Stomach (tissue), 19 donors: ENCODE measurements at places on chromosomes 1 and 21. TPM values are rescaled to one million over a fixed set of nuclear protein-coding genes. Genes with fewer than 3 reads are reported as not detected.

PAQR6 gene
- total RNA-seq: not detected

CRYAA gene
- not detected for total RNA-seq

DNA sequence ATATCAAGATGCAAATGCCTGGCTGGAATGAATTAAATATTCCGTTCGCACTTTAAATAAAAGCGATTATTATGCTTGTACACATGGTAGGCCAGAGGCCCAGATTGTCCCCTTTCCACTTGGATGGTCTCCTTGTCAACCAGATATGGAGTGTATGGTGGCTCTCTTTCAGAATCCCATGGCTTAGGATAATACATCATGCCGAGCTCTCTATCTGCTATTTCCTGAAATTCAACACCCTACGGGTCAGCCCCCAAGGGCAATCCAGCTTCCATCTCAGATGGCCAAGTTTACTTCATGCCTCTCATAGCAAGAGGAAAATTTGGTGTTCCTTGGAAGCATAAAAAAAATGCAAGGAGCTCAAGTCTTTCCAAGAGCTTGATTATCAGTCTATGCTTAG, 25.4 kb upstream of the FMO1 start:
- no peak for DNase-seq

GRCh38 chr1:118396829-118397495, 211.9 kb upstream of the SPAG17 start:
- no peak for DNase-seq

DNA sequence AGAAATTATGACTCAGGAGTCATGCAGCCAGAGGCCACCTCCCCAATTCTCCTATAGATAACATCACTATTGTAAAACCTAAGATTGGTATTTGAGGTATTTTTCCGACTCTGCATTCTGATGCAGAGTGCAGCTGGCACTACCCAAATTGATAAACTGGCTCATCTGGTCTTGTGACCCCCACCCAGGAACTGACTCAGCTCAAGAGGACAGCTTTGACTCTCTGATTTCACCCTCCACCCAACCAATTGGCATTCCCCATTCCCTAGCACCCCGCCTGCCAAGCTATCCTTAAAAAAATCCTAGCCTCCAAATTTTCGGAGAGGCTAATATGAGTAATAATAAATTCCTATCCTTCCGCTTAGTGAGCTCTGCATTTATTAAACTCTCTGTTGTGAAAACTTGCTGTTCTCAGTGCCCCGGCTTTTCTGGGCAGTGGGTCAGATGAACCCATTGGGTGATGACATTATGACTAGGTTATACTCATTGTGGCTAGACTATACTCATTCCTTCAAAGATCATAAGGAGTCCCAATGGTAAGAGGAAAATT, 39.4 kb upstream of the EPS15 start:
- DNase-seq: no peak

CDCA8 gene
- total RNA-seq: 2.4 TPM

POTED gene
- not detected for total RNA-seq

ANGPTL3 gene
- 3.5 TPM for total RNA-seq

CRB1 gene
- total RNA-seq: not detected

- DNase-seq: peak; percentile 95
These were observed 21.6 kb upstream of the BCL10 start for GRCh38 chr1:85297855-85298629.

- peak; percentile 31 for DNase-seq
These were observed 20.7 kb upstream of the LAX1 start for GRCh38 chr1:203744075-203744972.

DNA sequence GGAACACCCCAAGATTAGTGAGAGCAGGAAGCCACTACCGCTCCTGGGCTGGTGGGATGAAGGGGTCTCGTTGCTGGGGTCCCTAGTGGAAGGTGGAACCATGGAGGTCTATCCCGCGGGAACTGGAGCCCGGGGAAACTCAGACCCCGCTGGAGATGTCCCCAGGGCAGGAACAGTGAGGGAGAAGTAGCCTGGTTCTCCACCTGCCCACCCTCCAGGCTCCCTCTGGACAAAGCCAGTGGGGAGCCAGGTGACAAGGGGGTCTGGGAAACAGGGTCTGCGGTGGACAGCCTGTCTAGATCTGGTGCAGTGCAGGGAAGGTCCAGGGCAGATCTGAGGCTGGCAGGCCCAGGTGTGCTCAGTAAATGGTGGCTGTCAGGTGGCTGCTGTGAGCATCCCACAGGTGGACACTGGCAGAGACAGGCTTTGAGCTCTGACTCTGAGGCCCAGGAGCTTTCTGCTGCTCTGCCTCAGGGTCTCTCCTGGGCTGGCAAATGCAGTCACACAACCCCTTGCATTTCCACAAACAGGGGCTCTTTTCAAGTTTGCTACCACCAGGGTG, 88.0 kb upstream of the TLR5 start:
- DNase-seq: no peak

- DNase-seq: no peak
These were observed 40.3 kb downstream of the SLC19A1 start for GRCh38 chr21:45502006-45502345.

RXFP4 gene
- total RNA-seq: not detected

DNA sequence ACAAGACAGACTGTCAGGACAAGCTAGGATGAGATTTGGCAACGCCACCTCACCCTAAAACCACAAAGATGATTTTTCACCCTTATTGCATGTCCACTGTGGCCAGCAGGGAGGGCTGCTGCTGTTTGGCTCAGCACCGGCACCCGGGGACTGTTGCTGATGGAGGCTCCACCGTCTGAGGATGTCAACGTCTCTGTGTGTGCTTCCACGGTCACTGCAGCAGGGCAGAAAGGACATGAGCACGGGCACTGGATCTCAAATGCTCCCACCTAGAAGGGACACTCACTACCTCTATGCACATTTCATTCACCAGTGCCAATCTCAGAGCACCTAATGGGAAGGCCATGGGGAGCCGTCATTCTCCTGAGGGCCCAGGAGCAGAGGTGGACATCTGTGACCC, 599.6 kb downstream of the PTPRU start:
- DNase-seq: no peak

GRCh38 chr21:38802050-38803026, 3.4 kb upstream of the ETS2 start:
- DNase-seq: no peak

RHBG gene
- not detected for total RNA-seq

GRCh38 chr1:86852782-86853408, 61.0 kb downstream of the SELENOF start:
- peak; percentile 39 for DNase-seq

MPZ gene
- total RNA-seq: 1.3 TPM

DNA sequence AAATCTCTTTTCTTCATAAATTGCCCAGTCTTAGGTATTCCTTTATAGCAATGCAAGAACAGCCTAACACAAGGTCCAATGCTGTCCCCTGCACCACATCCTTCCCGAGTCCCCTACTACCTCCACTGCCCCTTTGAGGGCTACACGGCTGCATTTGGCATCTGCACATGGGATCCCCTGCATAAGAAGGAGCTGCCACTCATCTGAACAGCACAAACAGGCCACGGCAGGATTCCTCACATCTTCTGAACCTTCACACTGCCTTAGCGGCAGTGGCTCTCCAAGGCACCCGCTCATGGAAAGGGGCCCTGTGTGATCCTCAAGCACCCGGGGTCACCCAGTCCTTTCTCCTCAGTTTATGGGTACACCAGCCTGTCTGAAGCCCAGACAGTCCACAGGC, 29.2 kb upstream of the BACE2 start:
- no peak for DNase-seq

DNA sequence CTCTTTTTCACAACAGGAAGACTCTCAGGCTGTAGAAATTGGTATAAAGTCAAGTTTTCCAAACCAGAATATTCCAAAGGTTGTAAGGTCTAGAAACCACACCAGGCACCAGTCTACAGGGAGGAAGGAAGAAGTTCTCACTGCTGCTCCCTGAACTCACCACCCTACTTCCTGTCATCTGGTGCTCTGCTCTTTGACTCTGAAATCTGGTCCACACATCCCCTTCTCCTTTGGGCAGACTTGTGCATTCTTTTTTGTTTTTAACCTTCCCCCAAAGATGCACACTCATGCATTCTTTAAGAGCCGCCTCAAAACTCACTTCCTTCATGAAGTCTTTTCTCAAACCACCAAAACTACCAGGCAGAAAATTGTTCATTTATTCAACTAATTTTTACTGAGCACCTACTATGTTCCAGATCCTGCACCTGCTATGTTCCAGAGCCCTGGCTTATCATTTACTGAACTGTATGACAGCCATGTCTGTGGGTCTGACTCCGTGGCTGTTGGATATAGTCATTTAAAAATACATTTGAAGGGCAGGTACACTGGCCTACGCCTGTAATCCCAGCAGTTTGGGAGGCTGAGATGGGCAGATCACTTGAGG, 30.1 kb upstream of the EPS15 start:
- DNase-seq: no peak

GRCh38 chr1:59502009-59502691, 205.3 kb downstream of the FGGY start:
- DNase-seq: no peak

S100A1 gene
- total RNA-seq: not detected

- DNase-seq: no peak
These were observed 30.1 kb downstream of the STPG1 start for GRCh38 chr1:24383381-24383940.

DNA sequence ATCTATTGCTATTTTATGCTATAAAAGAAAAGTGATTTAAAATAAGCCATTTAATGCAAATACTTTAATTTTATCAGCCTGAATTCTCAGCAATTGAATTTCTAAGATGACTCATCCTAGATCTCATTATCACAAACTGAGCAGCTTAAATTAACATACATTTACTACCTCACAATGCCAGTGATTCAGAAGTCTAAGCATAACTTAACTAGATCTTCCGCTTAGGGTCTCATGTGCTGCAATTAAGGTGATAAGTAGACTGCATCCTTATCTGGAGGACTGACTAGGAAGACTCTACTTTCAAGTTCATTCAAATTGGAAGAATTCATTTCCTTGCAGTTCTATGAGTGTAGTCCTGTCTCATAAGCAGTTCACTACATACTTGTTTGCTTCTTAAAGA, 286.6 kb downstream of the COL11A1 start:
- DNase-seq: no peak

GRCh38 chr1:212545941-212546635, 62.5 kb upstream of the ATF3 start:
- DNase-seq: no peak

DNA sequence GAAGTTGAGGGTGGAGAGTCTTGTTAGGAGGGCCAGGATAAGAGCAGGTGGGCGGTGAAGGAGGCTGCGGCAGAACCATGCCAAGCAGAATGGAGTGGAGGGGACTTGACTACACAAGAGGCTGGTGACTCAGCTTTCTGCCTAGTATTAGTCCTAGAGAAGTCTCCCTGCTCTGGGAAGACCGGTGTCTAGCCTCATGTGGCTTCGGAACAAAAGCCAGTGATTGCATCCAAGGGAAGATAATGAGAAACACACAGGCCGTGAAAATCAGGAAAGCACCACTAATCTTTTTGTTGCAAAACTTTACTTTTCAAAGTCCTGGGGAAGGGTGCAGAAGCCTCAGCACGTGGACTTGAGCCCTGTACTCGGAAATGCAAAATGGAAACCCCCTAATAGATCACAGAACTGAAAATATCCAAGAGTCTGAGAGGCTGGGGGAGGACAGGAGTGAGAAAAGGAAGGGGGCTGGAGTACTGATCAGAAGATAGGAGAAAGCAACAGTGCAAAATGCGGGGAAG, 31.4 kb downstream of the DDR2 start:
- DNase-seq: no peak

DNA sequence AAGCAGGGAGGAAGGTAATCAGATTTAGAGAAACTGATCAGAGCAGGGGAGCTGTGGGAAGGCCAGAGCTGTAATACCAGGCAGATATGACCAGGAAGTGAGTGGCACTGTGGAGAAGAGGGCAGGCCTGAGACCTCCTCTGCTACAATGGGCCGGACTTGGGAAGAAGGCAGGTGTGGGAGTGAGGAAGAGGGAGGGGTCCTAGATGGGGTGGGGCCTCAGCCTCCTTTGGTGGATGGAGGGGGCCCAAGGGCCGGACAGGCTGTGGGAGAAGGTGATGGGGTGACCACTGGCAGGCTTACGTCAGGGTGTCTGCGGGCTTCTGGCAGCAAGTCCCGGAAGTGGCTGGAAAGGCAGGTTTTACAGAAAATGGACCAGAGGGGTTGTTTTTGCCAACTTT, 5.0 kb upstream of the HPCA start:
- DNase-seq: no peak

- no peak for DNase-seq
These were observed 410.8 kb downstream of the TTLL7 start for GRCh38 chr1:83588140-83588539.

- DNase-seq: no peak
These were observed 74.8 kb upstream of the TINAGL1 start for GRCh38 chr1:31501505-31501904.
